Epithelial cell of proximal tubule (primary cell): ENCODE measurements at places on chromosomes 11 and 22.

- no peak for DNase-seq
Observed at GRCh38 chr22:22087854-22088657, 105.5 kb upstream of the TOP3B start.

- DNase-seq, result no peak
Observed at GRCh38 chr11:65672180-65672860, 9.6 kb upstream of the RELA start.

DNA sequence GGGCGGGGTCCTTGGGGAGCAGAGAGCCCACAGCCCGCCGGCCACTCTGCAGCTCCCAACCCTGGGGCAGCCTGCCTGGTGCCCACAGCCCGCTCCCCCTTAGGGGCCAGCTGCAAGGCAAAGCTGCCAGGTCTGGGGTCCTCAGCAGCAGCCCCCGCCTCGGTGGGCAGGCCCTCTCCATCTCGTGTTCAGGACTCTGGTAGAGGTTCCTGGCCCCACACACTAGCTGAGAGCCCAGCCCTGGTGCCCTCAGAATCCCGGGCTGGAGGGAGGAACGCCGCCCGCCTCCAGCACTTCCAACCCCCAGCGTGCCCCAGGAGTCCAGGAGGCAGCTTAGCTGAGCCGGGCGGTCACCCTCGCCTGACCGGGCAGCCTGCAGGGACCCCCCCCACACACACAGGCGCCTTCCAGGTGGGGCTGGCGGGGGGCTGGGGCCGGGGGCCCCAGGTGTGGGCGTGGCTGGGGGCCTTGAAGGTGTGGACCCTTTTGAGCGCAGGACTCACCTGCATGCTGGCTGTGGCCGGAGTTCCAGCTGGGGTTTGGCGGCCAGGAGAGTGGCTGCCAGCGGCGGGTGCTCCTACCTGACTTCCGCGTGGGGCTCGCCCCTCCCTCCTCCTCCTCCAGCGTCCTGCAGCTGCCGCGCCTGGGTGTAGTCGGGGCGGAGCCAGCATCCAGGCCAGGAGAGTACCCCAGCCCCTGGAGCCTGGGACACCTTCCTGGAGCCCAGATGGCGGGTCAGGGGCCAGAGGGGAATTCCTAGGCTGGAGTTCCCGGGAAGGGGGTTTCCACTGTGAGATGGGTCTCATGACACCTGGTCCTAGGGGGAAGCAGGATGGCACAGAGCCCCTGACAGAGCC is at the start of gene ANO9:
ANO9 (minus strand) TSS at position 594 of the 857 bp plus-strand sequence; CDS start at position 509, 85 bp downstream.
- DNase-seq, result no peak

DNA sequence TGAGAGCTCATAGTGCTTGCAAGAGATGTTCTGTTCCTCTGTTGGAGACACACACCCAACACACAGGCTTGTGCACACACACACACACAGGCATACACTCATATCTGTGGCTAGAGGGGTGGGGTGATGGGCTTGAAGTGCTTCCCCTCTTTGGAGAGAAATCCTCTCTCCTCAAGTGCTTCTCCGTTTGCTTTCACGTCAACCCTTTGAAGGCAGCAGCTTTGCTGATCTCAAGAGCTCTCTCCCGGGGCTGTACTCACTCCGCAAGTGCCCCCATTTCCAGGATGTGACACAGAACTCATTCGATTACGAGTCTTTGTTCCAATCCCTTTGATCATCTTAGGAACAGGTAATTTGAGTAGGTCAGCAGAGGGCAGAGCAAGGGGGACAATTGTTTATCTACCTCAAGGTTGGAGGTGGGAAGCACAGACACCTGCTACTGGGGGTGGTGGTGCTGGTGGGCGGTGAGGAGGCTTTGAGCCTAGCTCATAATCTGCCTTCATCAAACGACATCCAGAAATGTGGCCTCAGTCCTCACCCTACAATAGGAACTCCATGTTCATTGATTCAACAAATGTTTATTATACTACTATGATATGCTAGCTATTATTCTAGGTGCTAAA is 529.8 kb upstream of the CADM1 start:
- DNase-seq, result no peak

DNA sequence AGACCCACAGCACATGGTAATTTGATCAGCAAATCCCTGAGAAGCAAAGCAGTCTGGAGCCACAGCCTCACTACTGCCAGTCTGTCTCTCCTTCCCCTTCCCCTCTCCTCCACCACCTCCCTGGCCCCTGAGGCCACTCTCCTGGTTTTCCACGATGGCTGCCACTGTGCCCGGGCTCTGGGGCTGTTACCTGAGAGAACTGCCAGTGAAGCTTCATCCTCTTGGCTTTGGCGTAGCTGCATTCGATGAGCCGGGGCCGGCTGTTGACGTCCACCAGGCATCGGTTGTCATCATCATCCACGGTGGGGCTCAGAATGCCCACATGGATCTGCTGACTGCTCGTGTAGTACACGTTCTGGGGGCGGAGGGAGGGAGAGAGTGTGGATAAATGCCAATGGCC is 60.2 kb downstream of the CSNK2A3 start:
- no peak for DNase-seq

- no peak for DNase-seq
Observed at GRCh38 chr11:92224407-92225124, at the start of gene FAT3. TSS of gene FAT3 (plus strand) at chr11:92224818. CDS start at chr11:92352113, 127,295 bp downstream.

- no peak for DNase-seq
Observed at GRCh38 chr11:105181100-105181499, 41.5 kb upstream of the CARD18 start.

DNA sequence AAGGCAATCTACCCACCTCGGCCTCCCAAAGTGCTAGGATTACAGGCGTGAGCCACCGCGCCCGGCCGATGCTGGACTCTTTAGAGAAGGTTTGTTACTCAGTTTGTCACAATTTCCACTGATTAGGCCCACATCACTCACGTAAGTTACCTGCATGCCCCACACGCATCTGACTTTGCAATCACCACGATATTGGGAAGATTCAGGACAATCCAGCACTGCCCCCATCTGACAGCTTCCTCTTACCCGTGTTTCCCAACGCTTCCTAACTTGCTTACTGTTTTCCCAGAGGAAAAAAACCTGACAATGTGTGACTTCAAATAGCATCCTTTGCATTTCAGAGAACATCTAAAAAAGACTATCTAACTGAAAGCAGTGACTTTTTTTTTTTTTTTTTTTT is 21.8 kb upstream of the EIF3M start:
- DNase-seq, result no peak

GRCh38 chr11:67633758-67634365 is 4.1 kb upstream of the NUDT8 start:
- no peak for DNase-seq

DNA sequence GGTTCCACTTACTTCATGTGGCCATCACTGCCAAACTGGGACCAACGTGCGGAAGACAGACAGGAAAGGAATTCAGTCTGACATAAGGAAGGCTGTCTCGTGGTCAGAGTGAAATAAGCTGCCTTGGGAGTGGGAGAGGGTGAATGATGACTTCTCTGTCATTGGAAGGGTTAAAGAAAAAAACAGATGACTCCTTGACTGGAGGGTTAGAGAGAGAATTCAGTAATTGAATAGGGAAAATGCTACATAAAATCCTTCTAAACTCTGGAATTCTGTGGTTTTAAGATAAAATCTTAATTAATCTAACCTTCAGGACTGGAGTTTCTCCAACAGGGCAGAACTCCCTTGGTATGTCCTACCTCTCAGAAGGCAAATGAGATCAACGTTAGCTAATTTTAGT is 33.8 kb downstream of the RAB30 start:
- DNase-seq, result no peak

DNA sequence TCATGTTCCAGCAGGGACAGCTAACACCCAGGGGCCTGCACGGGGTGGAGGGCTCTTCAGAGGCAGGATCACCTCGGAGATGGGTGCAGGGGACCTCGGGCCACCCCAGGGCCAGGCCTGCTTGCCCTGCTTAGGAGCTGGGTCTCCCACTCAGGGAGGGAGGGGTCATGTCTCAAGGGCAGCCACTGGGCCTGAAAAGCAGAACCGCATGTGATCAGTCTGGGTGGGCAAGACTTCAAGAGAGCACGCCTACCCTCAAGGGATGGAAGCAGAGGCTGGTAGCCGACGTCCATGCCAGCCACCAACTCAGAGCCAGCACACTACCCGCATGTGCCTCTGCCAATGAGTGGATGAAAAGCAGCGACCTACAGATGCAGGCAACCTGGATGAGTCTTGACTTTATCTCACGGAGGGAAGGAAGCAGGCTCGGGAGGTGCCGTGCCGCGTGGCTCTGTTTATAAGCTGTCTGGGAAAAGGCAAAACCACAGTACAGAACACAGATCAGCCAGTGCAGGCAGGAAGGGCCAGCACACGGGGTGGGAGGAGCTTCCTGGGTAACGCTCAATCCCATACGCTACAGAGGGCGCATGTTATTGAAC is 16.0 kb downstream of the TBX1 start:
- no peak for DNase-seq

DNA sequence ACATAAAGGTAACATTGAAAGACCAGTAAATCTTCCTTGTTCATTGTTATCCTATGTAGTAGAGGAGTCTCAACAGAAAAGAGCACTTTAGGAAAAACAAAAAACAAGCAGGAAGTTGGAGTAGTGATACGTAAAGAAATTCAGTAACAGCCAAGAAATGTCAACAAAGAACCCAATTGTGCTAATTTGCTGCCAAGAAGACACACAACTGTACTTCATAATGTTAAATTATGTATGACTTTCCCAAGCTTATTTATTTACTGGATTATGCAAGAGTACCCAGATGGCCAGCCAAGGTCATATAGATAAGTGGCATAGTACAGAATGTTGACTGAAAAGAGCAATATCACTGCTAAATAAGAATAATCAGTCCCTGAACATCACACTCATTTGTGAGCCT is 264.7 kb upstream of the CCDC179 start:
- no peak for DNase-seq

DNA sequence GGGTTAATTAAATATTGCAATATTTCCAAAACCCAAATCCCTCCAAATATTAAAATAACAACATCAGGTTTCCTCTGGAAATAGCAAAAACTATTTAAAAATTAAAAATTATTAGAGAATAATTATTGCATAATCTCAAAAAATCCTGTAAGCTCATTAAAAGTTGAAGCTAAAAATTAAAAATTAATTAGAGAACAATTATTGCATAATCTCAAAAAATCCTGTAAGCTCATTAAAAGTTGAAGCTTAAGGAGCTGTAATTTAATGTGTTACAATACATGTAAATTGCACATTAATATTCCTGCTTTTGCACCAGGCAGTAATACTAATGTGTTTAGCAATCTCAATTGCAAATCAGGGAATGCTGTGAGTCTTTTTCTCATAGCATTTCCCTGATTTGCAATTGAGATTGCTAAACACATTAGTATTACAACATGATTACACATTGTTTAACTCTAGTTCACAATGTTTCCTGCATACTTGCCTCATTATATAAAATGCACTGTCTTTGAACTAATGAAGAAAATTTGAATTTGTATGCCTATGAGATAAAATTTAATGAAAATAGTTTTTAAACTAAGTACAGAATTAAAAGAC is 247.7 kb downstream of the GUCY1A2 start:
- no peak for DNase-seq

GRCh38 chr11:45252134-45252856 is 33.8 kb downstream of the SYT13 start:
- DNase-seq, result no peak

DNA sequence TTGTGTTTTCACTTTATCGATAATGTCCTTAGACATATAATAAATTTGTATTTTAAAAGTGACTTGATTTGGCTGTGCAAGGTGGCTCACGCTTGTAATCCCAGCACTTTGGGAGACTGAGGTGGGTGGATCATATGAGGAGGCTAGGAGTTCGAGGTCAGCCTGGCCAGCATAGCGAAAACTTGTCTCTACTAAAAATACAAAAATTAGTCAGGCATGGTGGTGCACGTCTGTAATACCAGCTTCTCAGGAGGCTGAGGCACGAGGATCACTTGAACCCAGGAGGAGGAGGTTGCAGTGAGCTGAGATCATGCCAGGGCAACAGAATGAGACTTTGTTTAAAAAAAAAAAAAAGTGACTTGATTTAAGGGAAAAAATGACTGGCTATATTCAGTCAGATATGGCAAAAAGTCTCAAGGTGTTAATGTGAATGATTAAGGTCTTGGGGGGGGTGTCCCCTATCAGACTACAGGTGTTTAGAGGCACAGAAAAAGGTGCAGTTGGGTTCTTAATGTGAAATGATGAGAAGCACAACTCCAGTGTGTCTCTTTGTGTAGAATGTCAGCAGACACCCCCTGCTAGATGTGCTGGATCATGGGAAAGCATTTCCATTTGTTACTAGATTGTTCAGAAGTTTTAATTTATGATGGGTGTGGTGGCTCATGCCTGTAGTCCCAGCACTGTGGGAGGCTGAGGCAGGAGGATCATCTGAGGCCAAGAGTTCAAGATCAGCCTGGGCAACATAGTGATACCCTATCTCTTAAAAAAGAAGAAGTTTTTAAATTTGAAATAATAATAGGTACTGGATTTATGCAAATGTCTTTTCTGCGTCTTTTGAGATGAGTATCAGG is 17.0 kb downstream of the NEAT1 start:
- DNase-seq, result no peak

DNA sequence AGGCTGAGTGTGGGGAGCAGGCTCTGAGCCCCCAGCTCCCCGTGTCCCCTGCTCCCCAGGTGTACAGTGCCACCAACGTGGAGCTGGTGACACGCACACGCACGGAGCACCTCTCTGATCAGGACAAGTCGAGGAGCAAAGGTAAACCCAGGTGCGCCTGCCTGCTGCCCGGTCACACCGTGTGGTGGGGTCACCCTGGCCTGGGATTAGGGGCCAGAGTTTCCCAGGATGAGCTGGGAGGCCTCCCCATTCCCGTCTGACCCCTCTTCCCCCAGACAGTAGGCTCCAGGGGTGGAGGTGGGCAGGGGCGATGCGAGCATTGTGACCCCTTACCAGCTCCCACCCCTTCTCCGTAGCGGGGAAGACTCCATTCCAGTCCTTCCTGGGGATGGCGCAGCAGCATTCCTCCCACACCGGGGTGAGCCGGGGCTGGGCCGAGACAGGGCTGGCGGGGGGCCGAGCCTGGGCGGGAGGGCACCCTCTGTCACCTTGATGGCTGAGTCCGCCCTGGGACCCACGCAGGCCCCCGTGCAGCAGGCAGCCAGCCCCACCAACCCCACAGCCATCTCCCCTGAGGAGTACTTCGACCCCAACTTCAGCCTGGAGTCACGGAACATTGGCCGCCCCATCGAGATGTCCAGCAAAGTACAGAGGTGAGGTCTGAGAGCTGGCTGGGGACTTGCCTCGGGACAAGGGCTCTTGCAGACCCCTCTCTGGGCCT is 3.7 kb upstream of the SSH3 start:
- DNase-seq, result no peak

GRCh38 chr11:126926376-126926791 is 74.2 kb downstream of the KIRREL3 start:
- DNase-seq, result no peak

- DNase-seq, result no peak
Observed at GRCh38 chr11:100543386-100543785, 143.7 kb upstream of the ARHGAP42 start.

DNA sequence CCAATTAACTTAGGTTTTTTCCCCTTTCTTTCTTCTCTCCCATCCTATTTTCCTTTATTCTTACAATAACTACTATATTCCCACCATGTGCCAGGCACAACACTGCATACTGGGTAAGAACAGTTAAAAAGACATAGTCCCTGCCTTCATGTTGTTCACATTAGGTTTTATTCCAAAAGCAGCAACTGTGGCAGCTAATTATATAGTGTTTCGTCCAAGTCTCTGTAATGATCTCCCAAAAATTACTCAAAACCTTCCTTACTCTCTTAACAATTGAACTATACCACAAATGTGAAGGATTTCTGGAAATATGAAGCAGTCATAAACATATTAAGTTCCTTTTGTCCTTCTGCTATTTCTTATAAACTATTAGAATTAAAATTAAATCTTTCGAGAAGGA is 184.1 kb upstream of the C11orf58 start:
- DNase-seq, result no peak
